Iris pigment epithelial cell (primary cell): ENCODE measurements at places on chromosomes 12 and 14.
A peak's percentile ranks its signal among the peaks of the same experiment; 100 is the strongest.

- DNase-seq = no peak
Measured at GRCh38 chr14:29062466-29062865, 295.9 kb downstream of the FOXG1 start.

DNA sequence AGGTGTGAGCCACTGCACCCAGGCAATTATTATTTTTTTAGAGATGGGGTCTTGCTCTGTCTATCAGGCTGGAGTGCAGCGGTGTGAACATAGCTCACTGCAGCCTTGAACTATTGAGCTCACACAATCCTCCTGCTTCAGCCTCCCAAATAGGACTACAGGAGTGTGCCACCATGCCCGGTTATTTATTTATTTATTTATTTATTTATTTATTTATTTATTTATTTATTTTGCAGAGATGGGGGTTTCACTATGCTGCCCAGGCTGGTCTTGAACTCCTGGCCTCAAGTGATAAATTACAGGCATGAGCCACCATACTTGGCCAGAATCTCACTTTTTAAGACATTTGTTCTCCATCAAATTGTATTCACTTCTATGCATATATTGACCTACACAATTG is 51.8 kb downstream of the SAV1 start:
- no peak for DNase-seq

GRCh38 chr14:55077170-55078151 is 26.0 kb downstream of the MAPK1IP1L start:
- DNase-seq = peak; percentile 59

GRCh38 chr12:6771091-6771495 is 1.2 kb upstream of the LAG3 start:
- DNase-seq = no peak

GRCh38 chr12:6201213-6201608 is 1.0 kb downstream of the CD9 start:
- no peak for DNase-seq

DNA sequence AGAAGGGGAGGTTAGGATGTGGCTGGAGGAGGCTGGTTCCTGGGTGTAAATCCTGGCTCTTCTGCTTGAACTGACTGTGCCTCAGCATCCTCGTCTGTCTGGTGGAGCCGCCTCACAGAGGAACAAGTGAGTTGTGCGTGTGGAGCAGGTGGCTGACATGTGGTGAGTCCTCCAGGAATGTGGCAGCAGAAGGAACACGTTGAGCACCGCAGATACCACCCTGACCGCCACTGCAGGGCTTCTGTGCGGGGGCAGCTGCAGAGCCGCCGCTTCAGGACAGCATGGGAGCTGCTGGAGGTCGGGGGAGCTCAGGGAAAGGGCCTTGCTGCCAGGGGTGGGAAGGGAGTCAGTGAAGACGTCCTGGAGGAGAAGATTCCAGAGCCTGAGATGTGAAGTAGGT is 48.9 kb downstream of the TRAF3 start:
- DNase-seq = no peak

GRCh38 chr12:57388425-57388824 is 42.4 kb downstream of the R3HDM2 start:
- no peak for DNase-seq
